ENCODE measurements at places on chromosomes 16 and 17.

DNA sequence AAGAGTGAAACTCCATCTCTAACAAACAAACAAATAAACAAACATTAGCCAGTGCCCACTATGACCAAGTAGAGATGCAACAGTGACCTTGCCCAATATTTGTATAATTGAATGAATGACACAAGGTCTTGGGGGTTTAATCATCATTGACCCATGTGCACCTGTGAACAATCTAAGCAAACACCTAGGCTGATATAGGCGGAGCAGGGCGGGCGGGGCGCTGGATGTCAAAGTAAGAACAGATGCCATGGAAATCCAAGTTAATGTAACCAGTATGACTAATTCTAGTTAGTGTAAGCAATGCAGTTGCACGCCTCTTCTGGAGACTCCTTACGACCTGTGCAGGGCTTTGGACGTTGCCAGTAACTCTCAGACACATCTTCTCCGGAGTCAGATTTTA, 17.6 kb downstream of the RCVRN start:
- DNase-seq = no peak

DNA sequence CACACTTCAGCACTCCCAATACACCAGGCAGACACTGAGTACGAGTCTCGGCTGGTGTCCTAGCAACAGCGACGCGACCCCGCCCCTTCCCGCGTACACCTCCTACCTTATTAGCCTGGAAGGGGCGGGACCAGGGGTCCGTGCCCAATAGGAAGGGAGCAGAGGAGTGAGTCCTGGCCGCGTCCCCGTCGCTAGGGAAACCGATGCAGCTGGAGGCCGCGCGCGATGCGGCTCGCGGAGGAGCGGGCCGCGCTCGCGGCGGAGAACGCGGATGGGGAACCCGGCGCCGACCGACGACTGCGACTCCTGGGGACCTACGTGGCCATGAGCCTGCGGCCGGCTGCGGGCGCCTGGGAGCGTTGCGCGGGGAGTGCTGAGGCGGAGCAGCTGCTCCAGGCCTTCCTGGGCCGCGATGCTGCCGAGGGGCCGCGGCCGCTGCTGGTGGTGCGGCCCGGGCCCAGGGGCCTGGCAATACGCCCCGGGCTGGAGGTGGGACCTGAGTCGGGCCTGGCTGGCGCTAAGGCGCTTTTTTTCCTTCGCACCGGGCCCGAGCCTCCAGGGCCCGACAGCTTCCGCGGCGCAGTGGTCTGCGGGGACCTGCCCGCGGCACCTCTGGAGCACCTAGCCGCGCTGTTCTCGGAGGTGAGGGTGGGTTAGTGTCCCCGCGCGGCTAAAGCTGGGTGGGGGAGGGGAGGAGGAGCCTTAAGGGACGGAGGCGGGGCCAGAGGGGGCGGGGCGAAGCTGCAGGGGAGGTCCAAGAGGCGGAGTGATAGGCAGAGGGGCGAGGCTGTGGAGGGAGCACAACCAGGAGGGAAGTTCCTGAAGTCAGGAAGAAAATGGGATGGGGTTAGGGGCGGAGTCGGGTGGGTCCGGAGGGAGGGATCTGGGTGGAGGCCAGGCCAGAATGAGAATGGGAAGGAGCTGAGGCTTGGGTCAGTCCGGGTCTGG, at the start of gene DNAH9:
TSS of gene DNAH9 (plus strand) at position 197 of the 948 bp plus-strand sequence. CDS start at position 226, 29 bp downstream.
- no peak for DNase-seq

GRCh38 chr17:77609553-77610517, 348.7 kb upstream of the TNRC6C start:
- peak; percentile 68 for DNase-seq

DNA sequence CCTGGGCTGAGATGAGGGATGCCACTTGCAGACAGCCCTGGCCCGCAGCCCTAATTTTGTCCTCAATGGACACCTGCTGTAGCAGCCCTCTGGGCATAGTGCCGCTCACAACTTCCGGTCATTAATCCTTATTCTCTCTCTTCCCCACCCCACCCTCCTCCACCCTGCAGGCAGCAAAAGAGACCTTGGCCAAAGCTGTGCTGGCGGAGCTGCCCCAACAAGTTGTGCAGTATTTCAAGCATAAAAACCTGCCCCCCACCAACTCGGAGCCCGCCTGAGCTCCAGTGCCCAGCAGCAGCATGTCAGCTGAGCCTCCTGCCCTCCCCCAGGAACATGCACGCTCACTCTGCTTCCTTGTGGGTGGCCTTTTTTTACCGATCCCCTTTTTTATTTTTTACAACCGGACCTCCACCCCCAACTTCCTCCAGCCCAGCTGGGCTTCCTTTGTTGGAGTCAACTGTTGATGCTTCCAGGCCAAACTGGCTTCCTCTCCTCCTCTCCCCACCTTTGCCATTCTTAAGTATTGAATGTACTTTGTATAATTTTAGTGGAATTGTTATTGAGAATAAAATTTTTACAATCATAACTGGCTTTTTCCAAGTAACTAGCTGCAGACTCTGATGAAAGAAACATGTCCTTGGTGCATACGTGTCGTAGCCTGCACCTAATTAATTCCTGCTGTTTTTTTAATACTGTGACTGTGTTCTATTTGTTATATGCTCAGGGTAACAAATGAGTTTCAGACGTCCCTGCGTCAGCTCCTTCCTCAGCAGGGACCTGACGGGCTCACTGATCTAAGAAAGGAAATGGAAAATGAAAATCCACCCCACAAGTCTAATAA, 38.2 kb downstream of the PSME3IP1 start:
- DNase-seq = peak; percentile 57

GRCh38 chr17:68057531-68057952, 22.0 kb downstream of the KPNA2 start:
- DNase-seq = peak; percentile 39

DNA sequence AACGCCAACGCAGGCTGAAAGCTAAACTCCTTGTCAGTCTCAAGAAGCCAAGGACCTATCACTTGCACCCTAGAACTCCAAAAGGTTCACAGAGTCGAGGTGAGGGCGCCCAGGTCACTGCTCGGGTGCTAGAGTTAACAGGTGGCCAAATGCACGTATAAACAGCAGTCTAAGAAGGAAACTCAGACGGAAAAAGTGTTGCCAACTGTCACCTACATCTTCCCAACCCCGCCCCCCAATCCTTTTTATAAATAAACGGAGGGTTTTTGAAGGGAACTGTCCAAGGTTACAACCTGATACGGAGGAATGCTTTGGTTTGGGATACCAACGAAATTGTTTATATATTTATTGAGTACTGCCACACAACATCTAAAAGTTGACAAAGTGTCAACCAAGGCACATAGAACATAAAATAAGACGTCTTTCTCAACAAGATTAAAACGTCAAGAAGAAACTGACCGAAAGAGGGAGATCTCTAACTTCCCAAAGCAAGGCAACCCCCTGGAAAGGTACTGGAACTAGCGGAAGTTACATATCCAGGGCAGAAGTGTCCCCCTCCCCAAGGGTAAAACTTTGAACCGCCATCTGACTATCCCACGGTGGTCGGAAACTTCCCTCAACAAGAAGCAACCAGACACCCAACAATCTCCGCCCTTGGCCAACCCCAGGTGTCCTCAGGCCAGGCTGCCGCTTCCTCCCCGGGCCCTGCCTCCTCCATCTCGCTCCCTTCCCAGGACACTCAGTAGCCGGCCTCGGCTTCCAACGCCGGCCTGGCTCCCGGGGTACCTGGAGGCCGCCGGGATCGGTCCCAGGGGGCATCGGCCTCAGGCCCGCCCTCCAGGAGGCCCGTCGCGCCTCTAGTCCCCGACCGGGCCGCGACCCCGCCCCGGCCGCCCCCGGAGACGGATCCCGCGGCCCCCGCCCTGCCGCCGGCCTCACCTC, 982 bp downstream of the SPAG9 start:
- DNase-seq = peak; percentile 19

- DNase-seq = no peak
Observed at GRCh38 chr16:89268987-89269735, 51.7 kb downstream of the ZNF778 start.

- no peak for DNase-seq
Observed at GRCh38 chr17:82843904-82844680, 4.3 kb upstream of the ZNF750 start.

GRCh38 chr16:53600126-53600525, 97.1 kb upstream of the AKTIP start:
- DNase-seq = no peak

DNA sequence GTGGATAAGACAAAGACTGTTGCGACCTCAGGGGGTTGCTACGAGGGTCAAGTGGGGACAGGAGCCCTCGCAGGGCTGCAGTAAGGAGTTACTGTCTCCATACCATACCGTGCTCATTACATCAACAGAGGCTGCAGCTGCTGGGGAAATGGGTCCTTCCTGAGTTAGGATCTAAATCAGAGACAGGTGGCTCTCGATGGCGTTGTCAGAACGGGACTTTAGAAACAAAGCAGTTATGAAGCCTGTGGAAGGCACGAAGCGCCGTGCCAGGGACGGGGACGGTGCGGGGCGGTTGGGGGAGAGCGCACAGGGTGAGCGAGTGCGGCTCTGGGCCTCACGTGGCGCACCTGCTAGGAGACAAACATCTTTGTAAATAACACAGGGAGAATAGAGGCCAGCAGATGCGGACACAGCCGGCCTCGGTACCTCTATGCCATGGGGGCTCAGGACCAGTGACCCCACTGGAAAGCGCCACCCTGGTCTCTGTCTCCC, 34.4 kb downstream of the ZCCHC14 start:
- DNase-seq = no peak

DNA sequence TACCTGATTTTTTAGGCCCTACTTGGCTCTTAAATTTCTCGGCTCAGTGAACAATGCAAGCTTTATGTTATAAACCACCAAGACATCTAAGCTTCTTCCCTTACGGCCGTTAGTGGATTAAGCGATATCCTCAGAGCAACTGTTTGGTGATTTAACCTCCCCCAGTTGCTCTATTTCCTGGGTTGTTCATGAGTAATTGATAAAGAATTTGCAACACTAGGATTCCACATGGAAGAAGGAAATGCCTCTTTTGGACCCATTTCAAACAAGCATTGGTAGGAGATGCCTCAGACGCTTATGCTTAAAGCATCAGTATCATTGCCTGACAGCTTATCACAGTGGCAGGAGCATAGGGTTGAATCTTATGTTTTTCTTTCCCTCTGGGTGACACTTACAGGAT, 65.3 kb downstream of the RBFOX1 start:
- no peak for DNase-seq

DNA sequence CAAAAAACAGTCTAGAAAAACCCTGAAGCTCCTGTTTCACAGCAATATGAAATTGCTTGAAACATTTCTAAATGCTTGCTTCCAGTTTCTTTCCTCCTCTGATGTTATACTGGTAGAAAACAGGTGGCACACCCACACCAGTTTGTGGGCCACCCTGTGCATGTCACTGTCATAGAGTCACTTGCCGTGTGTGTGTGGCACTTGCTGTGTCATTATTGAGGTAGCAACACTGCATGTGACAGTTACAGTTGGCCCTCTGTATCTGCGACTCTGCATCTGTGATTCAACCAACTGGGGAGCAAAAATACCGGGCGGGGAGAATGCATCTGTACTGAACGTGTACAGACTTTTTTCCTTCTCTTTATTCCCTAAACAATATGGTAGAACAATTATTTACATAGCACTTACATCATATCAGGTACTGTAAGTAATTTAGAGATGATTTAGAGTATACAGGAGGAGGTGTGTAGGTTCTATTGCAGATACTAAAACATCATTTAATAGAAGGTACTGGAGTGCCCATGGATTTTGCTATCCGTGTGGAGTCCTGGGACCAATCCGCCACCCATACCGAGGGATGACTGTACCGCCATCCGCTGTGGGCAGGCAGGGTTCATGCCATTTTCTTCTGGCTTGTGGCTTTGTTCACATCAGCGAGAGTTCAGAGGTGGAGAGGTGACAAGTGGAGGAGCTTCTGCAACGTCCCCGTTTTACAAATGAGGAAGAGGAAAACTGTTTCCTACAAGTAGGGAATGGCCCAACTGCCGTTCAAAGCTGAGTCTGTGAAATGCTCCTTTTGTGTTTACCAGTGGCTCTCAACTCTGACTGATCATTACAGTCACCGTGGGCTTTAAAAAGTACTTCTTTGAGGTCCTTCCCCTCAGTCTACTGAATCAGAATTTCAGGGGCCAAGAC, 373.7 kb downstream of the SNX29 start:
- peak; percentile 23 for DNase-seq

DNA sequence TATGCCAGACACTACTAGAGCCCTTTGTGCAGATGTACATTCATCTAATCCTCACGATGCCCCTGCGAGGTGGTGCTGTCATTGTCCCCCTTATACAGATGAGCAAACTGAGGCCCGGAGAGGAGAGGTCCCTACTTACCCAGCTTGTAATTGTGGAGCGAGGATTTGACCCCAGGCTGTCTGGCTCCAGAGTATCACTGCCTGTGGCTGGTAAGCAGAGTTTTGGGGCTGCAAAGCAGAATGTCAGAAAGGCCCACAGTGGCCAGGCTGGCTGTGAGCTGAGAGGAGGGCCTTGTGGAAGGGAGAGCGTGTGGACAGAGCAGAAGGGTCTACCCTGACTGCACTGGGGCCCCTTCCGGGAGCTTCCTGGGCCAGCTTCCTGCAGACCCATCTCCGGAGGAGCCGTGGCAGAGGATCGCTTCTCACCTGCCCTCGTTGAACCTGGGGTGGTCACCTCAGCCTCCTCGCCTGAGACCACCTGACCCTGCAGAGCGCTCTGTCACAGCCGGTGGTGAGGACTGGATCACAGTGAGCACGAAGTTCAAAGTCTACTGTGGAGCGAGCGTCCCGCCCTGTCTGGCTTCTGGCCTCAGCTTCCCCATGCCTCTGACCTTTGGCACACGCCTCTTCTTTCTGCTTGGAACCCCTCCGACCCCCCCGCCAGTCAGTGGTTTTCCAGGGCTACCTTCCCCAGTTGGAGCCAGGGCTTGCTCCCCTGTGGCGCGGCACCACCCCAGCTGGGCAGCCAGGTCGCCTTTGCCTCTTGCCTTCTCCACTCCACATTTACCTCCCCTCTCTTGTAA, 12.1 kb downstream of the CMIP start:
- DNase-seq = no peak

GRCh38 chr17:17855976-17856375, 19.2 kb upstream of the SREBF1 start:
- DNase-seq = no peak

DNA sequence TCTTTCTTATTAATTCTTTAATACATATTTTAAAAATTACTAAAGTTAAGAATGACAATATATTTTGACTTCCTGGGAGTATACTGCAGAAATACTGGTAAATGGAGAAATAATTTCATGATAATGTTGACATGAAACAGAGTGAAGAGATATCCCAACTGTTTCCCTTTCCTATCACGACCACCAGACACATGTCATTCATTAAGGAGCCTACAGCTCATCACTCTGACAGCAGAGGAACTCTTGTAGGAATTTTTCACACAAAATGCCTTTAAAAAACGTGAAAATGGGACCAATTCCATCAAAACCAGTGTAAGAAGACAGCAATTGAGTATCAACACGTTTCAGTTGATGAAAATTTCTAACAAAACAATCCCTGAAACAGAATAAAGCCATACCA, 172.9 kb upstream of the CPHXL start:
- no peak for DNase-seq

Measured in GDM1 (cell line).